ENCODE measurements at places on chromosomes 6 and 20. TPM values are rescaled to one million over a fixed set of nuclear protein-coding genes. Genes with fewer than 3 reads are reported as not detected.

- DNase-seq, result no peak
- H3K4me1 ChIP-seq, result no peaks in the 10 kb centered on the region
- H3K27ac ChIP-seq, result no peak overlapping the region
Measured at GRCh38 chr20:45251884-45252560, 2.3 kb downstream of the SLPI start.

GRCh38 chr20:44941120-44941691 lies 19.0 kb downstream of the TOMM34 start:
- DNase-seq, result no peak
- H3K4me3 ChIP-seq, result no peak overlapping the region
- no peaks in the 10 kb centered on the region for H3K27me3 ChIP-seq
- H3K27ac ChIP-seq, result no peak overlapping the region
- H3K36me3 ChIP-seq, result peaks cover 19% of the 10 kb centered on the region

- no peaks in the 10 kb centered on the region for H3K27me3 ChIP-seq
- no peak for DNase-seq
- no peak overlapping the region for H3K27ac ChIP-seq
- H3K4me3 ChIP-seq, result no peak overlapping the region
- H3K36me3 ChIP-seq, result no peaks in the 10 kb centered on the region
Measured at GRCh38 chr6:170210651-170211403, 80.1 kb downstream of the DLL1 start.

The ZNF391 gene
- 1.3 TPM for total RNA-seq

The RAET1L gene
- not detected for total RNA-seq

The CST5 gene
- total RNA-seq, result not detected

DNA sequence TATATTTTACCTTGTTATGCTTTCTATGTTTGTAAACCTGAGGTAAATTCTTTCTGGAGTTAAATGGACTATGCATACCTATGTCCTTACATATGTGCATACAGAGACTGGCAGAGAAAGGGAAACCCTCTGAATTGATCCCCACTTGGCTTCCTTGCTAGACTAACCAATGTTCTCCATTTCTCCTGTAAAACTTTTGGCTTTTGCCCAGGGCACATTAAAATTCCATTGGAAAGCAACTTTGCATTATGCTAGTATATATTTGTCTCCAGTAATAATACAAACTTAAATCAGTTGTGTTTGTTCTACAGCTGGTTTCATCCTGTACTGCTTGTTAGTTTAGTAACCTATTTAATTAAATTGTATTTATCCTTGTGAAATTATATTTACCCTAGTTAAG lies 646.0 kb upstream of the MARCKS start:
- no peaks in the 10 kb centered on the region for H3K36me3 ChIP-seq
- H3K27ac ChIP-seq, result no peak overlapping the region
- no peaks in the 10 kb centered on the region for H3K4me1 ChIP-seq
- H3K4me3 ChIP-seq, result no peak overlapping the region
- DNase-seq, result no peak

DNA sequence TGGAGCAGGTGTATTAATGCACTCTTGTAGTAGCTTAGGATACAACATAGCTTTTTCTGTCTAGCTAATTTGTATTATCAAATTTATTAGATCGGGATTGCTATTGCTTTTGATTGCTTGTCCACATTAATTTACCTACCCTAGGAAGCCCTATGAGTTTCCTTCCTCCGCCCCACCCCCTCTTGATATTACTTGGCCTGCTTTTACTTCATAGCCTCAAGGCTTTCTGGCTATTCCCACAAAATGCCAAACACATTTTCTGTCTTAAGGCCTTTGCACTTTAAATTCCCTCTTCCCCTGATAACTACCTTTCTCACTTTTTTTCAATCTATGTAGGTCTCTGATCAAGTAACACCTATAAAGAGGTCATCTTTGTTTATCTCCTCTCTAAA lies 99.1 kb upstream of the PRSS16 start:
- DNase-seq, result no peak
- no peaks in the 10 kb centered on the region for H3K4me1 ChIP-seq
- H3K27me3 ChIP-seq, result no peaks in the 10 kb centered on the region
- no peaks in the 10 kb centered on the region for H3K36me3 ChIP-seq
- no peak overlapping the region for H3K27ac ChIP-seq

DNA sequence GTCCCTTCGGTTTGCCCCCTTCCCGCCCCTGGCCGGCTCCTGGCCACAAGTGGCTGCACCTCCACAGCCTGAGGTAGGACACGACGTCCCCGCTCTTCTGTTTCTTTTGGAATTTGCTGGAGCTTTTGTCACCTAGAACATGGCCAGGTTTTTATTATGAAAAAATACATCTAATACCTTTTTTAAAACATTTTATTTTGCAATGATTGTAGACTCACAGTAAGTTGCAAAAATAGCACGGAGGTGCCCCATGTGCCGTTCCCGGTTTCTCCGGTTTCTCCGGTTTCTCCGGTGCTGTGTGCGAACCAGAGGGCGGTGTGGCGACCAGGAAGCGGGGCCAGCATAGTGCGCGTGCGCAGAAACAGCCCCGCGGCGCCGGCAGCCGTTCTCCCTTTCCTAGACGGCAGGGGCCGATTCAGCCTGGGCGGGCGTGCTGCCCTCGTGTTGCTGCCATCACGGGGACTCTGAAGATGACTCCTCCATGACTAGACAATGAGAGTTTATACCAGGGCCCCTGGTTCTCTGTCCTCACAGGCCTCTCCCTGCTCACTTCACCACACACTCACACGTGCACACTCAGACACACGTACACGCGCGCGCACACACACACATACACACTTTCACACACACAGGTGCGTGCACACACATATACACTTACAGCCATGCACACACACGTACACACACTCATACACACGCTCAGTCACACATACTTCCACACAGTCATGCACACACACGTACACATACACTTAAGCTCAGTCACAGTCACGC lies 102.1 kb downstream of the TMEM242 start:
- peak overlapping the region; percentile 63 for H3K4me3 ChIP-seq
- no peaks in the 10 kb centered on the region for H3K27me3 ChIP-seq
- no peaks in the 10 kb centered on the region for H3K36me3 ChIP-seq
- no peak overlapping the region for H3K27ac ChIP-seq

- H3K27ac ChIP-seq, result no peak overlapping the region
- no peaks in the 10 kb centered on the region for H3K4me1 ChIP-seq
- no peaks in the 10 kb centered on the region for H3K27me3 ChIP-seq
- DNase-seq, result no peak
Measured at GRCh38 chr20:22456109-22456508, 128.3 kb downstream of the FOXA2 start.

GRCh38 chr6:1131285-1132079 lies 180.4 kb upstream of the FOXQ1 start:
- H3K36me3 ChIP-seq, result no peaks in the 10 kb centered on the region
- H3K27me3 ChIP-seq, result no peaks in the 10 kb centered on the region
- peak; percentile 62 for DNase-seq
- H3K4me3 ChIP-seq, result no peak overlapping the region
- peaks cover 15% of the 10 kb centered on the region for H3K4me1 ChIP-seq
- peak overlapping the region; percentile 46 for H3K27ac ChIP-seq

GRCh38 chr20:56469077-56469449 lies 636 bp downstream of the RTF2 start:
- H3K36me3 ChIP-seq, result peaks cover 3% of the 10 kb centered on the region
- no peak for DNase-seq
- H3K27me3 ChIP-seq, result no peaks in the 10 kb centered on the region
- peak overlapping the region; percentile 97 for H3K27ac ChIP-seq
- H3K4me1 ChIP-seq, result peaks cover 8% of the 10 kb centered on the region
- peak overlapping the region; percentile 97 for H3K4me3 ChIP-seq

The GRIK2 gene
- total RNA-seq, result under 0.01 TPM
